Tibial artery (tissue), 4 donors: ENCODE measurements at places on chromosomes 16 and 17.

GRCh38 chr16:89988951-89989350 lies 30.3 kb downstream of the DBNDD1 start:
- no peak for DNase-seq

DNA sequence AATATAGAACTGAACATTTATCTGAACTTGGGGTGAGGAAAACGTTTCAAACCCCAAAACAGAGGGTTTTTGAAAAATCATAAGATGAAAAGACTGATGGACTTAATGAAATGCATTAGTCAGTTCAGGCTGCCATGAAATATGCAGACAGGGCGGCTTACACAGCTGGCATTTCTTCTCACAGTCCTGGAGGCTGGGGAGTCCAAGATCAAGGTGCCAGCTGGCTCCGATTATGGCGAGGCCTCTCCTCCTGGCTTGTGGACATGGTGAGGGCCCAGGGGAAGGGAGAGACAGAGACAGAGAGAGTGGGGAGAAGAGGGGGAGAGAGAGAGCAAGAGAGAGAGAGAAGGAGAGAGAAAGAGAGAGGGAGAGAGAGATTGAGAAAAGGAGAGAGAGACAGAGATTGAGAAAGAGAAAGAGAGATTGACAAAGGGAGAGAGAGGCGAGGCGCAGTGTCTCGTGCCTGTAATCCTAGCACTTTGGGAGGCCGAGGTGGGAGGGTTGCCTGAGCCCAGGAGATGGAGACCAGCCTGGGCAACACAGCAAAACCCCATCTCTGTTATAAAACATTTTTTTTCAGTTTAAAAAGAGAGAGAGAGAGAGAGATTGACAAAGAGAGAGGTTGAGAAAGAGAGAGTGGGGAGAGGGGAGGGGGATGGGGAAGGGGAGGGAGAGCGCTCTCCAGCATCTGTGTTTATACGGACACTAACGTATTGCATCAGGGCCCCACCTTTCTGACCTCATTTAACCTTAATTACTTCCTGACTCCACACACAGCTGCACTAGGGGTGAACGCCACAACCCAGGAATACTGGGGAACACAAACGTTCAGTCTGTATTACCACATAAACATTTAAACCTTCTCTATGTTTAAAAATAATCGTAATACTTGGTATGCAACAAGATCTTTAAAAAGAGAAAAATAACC lies 24.6 kb upstream of the RPH3AL start:
- DNase-seq: peak; percentile 17

DNA sequence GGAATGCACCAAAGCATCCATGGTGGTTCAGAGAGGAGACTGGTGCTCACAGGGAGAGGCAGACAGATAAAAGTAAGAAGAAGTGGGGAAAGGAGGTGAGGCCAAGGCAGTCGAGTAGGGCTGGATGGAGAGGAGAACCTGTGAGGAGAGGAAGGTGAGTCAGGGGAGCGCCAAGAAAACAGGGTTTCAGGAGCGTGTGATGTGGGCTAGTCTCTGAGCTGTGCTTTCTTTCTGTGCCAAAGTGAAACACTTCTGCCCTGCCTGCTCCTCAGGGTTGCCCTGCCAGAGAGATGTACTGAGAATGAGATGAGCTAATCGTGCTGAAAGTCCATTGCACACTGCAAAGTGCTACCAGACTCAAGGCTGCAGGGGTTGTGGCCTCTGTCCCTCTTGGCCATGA lies 310.7 kb upstream of the CCL2 start:
- no peak for DNase-seq

GRCh38 chr17:42855048-42855596 lies 4.1 kb downstream of the AOC3 start:
- no peak for DNase-seq

DNA sequence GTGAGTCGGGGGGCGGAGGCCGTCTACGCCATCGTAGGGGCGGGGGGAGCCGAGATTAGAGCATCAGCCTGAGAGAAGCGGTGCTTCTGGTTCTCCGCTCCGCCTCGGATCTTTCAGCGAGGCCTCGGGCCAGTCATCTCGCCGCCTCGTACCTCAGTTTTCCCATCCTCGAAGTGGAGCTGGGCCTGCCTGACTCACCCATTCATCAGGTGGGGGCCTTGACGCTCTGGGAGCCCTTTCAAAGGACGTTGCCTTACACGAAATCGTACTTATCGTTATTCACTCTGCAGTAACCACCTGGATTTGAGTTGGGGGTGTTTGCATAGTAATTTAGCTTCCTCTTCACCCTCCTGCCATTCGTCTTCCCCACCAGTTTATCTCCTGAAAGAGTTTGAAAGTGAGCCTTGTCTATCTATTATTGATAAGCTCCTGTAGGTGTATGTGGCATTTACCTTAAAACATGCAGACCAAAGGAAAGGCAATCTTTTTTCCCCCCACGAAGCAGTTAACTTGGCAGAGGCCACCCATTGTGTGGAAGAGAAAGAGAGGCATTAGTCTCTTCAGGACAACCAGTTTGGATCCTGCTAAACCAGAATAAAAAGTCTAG lies 674 bp downstream of the TAF15 start:
- DNase-seq: no peak
